ENCODE measurements at places on chromosomes 4 and X.
A peak's percentile ranks its signal among the peaks of the same experiment; 100 is the strongest.

- no peak for DNase-seq
Observed at GRCh38 chrX:51155157-51155556, 177.5 kb upstream of the NUDT10 start.

- DNase-seq: no peak
Observed at GRCh38 chr4:85598936-85599335, 124.0 kb downstream of the ARHGAP24 start.

GRCh38 chr4:103449296-103450023 lies 251.3 kb upstream of the CENPE start:
- no peak for DNase-seq

DNA sequence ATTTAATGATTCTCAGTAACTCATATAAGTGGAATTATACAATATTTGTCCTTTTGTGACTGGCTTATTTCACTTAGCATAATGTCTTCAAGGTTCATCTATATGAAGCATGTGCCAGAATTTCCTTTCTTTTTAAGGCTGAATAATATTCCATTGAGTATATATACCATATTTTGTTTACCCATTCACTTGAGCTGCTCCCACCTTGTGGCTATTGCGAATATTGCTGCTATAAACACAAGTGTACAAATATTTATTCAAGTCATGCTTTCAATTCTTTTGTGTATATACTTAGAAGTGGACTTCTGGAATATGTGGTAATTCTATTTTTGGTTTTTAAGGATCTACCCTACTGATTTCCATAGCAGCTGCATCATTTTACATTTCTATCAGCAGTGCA lies 219.1 kb downstream of the MID1 start:
- DNase-seq: peak; percentile 24

- no peak for DNase-seq
Observed at GRCh38 chr4:61770456-61770855, 570.3 kb downstream of the ADGRL3 start.

GRCh38 chrX:82087699-82088098 lies 885.8 kb downstream of the SH3BGRL start:
- DNase-seq: no peak

GRCh38 chrX:15204130-15204751 lies 65.6 kb downstream of the ASB9 start:
- DNase-seq: no peak

- peak; percentile 88 for DNase-seq
Observed at GRCh38 chr4:40587826-40588225, 41.8 kb downstream of the RBM47 start.

GRCh38 chrX:72025236-72025770 lies 106.4 kb downstream of the RTL5 start:
- no peak for DNase-seq

DNA sequence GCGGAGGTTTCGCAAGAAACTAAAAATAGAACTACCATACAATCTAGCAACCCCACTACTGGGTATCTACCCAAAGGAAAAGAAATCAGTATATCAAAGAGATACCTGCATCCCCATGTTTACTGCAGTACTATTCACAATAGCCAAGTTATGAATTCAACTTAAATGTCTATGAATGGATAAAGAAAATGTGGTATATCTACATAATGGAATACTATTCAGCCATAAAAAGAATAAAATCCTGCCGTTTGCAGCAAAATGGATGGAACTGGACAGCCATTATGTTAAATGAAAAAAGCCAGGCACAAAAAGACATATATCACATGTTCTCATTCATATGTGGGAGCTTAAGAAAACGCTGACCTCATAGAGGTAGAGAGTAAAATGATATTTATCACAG lies 65.3 kb downstream of the LCORL start:
- no peak for DNase-seq

GRCh38 chr4:8869002-8869897 lies 2.4 kb downstream of the HMX1 start:
- no peak for DNase-seq

- peak; percentile 51 for DNase-seq
Observed at GRCh38 chr4:6372649-6373525, 99.5 kb downstream of the PPP2R2C start.

- no peak for DNase-seq
Observed at GRCh38 chrX:69010339-69010738, 154.9 kb downstream of the PJA1 start.

DNA sequence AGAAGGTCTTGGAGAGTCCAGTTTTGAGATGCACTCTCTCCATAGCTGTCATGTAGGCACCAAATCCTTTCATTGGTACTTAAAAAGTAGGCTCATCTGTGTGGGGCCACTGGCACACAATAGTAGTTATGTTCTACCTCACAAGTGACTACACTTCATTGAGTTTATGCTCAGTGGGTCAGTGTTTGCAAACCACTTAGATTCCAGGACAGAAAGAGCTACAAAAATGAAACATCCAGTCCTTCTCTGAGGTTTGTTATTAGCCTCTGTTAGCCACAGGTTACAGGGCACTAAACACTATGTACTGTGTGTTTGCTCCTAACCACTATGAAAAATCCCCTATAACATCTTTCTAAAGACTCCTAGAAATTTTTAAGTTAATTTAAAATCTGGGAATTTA lies 13.8 kb downstream of the RAB28 start:
- peak; percentile 11 for DNase-seq

GRCh38 chrX:33138677-33139249 lies 72.6 kb downstream of the DMD start:
- DNase-seq: peak; percentile 60

GRCh38 chr4:101218346-101218745 lies 129.0 kb downstream of the PPP3CA start:
- DNase-seq: no peak

DNA sequence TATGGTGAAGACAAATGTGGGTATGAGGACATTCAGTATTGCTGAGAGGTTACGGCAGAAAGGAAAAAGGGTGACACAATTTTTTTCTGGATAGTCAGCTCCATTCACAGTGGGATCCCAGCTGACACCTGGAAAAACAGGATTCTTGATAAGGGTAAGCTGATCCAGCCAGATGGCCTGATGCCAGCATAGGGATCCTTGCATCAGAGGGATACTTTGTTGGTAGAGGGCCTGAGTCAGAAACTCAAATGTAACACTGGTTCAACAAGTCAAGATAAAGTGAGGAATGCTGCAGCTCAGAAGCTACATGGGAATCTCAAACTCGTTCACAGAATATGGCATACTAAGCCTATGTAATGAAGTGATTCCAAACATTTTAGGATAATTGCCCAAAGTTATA lies 726.7 kb downstream of the C4orf33 start:
- peak; percentile 26 for DNase-seq

DNA sequence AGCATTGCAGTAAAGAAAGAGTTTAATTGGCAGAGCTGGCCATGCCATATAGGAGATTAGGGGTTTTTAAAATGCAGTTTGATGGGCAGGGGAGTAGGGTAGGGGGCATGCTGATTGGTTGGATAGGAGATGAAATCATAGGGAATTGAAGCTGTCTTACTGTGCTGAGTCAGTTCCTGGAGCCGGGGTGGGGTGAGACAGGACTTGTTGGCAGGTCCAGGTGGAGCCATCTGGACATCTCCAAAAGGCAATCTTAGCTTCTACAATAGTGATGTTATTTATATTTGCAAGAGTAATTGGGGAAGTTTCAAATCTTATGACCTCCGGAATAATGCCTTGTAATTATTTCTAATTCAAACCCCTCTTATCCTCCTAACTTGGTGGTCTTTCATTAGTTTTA lies 32.4 kb upstream of the PGM2 start:
- DNase-seq: no peak

GRCh38 chrX:133921764-133922389 lies 63.5 kb downstream of the GPC3 start:
- peak; percentile 31 for DNase-seq

- DNase-seq: peak; percentile 59
Observed at GRCh38 chr4:41319553-41319952, 62.8 kb downstream of the UCHL1 start.

- DNase-seq: no peak
Observed at GRCh38 chr4:177386278-177386815, 55.9 kb downstream of the AGA start.

DNA sequence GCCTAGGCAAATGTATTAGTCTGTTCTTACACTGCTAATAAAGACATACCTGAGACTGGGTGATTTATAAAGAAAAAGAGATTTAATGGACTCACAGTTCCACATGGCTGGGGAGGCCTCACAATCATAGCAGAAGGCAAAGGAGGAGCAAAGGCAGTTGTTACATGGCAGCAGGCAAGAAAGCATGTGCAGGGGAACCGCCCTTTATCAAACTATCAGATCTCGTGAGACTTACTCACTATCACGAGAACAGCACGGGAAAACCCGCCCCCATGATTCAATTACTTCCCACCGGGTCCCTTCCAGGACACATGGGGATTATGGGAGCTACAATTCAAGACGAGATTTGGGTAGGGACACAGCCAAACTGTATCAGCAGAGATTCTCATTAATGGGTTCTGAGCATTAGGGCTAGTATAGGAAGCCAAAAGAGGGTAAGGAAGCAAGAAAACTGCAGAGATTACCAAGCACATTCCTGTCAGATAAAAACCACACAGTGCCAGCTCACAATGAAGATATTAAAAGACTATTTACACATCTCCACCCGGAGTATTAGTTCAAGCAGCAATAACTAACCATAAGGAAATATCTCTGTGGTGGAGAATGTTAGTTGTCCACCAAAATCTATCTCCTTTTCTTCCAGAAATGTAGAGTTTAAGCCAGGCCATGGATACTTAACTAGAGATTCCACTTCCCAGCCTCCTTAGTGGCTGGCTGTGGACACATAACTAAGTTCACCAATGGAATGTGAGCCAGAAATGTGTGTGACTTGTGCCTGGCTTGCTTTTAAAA lies 61.2 kb upstream of the HOPX start:
- peak; percentile 63 for DNase-seq

DNA sequence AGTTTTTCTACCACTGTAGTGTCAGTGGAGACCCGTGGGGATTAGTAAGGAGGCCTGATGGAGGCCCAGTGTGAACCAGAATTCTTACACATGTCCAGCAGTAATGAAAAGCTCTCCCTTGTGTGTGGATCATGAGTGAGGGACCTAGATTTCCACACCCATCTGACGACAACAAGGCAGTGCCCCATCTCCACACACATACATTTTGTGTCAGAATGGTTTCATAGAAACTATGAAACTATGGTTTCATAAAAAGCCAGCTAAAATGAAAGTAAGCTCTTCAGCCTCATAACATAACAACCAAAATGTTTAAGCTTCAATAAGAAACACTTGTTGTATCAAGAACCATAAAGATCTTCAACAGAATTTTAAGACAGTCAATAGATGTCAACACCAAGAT lies 884.5 kb upstream of the ADGRL3 start:
- no peak for DNase-seq

DNA sequence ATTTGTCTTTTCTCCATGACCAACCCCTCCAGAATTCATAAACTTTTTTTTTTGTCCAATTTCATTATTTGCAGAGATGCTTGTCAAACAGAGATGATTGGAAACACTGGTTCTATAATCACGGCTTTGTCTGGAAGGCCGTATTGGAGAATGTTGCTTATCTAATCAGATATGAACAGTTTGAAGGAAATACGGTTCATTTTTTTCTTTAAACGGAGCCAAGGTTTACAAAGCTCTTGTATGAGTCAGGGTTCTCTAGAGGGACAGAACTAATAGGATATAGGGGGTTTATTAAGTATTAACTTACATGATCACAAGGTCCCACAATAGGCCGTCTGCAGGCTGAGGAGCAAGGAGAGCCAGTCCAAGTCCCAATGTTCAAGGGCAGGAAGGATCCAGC lies 1415.8 kb downstream of the C4orf33 start:
- peak; percentile 13 for DNase-seq

DNA sequence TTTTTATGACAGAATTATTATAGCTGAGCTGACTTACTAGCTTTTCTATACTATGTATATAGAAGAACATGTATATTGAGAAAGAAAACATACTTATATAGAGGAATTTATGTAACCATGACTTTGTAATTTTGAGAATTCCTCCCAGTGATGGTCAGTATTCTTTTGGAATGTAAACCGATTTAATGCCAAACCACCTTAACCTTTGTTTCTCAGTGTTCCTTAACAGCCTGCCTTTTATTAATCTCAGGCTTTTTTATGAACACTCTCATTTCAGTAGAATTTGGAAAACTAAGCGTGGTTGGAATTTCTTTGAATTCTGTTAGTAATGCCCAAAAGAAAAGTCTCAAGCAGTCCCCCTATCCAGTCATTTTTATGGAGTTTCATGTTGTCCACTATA lies 47.0 kb downstream of the MOSPD2 start:
- peak; percentile 62 for DNase-seq

DNA sequence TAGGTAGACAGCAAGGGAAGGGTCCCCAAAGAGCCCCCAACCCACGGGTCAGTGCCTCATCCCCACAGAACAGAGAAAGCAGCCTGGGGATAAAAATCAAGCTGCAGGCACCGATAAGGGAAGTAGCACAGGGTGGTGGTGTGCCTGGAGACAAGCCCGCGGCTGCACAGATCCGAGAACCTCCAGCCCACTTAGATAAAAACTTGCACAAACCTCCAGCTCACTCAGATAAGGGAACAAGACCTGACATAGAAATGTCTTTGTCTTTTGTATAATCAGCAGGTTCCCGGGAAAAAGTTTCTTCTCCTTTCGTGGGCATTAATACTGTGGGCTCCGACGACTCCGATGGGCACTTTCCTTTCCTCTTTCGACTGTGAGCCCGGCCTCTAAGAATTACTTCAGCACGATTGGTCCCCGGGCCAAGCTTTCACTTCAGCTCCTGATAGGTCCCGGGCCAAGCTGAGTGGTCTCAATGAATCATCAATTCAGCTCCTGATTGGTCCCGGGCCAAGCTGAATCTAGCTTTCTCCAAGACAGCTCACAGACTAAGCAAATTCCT lies 32.4 kb downstream of the PRDX4 start:
- no peak for DNase-seq

- DNase-seq: no peak
Observed at GRCh38 chr4:46980851-46981250, 12.5 kb downstream of the GABRA4 start.
